ENCODE measurements at places on chromosomes 5 and 9.

- no peak for DNase-seq
Measured at GRCh38 chr5:2176581-2176980, 293.9 kb upstream of the IRX4 start.

DNA sequence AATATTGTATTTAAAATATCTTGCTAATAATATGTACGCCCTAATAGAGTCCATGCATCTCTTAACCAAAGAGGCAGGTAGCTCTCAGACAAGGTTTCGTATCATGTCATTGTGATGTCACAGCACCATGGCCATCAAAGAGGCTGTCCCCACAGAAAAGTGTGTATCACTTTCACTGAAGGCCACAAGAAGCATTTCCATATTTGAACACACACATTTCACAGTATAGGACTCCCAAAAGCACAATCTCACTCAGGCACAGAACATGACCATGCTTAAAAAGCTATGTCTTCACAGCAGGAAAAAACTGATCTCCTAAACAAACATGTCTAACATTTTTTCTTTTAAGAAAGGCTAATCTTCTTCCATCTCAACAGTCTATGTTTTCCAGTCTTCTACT lies 133.8 kb downstream of the DENND1A start:
- no peak for DNase-seq

GRCh38 chr5:141094481-141095262 lies at the start of gene PCDHB2:
Gene PCDHB2, plus strand, starts transcription at chr5:141094615. Its CDS starts 176 bp downstream, at chr5:141094791.
- peak; percentile 76 for DNase-seq

- DNase-seq = no peak
Measured at GRCh38 chr9:107332883-107333282, 49.8 kb downstream of the RAD23B start.

DNA sequence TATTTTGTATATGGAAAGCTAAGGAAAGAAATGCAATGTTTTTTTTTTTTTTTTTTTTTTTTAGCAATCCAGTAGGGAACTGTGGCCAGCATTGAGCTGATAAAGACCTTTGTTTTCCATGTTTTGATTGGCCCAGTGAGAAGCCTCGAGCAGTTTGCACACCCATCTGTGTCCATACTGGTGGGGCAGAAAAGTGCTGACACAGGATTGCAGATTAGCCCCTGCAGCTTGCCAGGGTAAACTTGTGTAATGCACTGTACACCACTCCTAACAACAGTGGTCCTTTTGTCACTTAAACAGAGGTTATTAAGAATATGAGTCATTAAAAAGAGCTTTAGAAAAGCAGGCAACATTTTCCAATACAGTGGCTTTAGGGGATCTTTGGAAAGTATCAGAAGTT lies 132.8 kb upstream of the CDKN2B start:
- no peak for DNase-seq

- no peak for DNase-seq
Measured at GRCh38 chr9:70260606-70261005, 1.8 kb downstream of the SMC5 start.

DNA sequence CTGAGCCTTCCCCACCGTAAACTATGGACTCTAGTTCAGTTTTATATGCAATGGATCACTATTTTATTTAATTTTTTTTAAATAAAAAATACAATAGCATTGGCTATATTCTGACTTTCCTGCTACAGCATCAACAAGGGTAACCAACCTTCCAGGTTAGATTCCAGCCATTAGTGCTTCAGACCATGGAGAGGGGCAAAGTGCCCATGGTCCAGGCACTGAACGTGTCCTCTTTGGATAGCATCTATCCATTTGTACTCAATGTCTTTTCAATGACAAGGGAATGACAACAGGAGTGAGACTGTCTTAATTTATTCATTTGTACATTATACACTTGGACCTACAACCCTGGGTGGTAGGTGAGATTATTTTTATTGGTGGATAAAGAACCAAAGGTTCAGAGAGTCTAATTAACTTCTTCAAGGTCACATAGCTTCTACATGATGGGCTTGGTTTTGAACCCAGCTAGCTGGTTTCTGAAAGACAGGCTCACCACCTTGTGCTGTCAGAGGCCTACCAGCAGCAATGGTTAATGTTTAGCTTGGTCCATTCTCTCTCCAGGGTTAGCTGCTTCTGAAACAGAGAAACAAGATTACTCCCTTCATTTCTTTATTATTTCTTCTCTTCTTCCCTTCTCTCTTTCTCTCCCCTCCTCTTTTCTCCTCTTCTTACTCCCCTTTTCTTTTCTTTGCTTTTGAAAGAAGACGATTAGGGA lies 11.5 kb downstream of the TMEM171 start:
- no peak for DNase-seq

- no peak for DNase-seq
Measured at GRCh38 chr9:72955571-72955970, 2.7 kb upstream of the ALDH1A1 start.

DNA sequence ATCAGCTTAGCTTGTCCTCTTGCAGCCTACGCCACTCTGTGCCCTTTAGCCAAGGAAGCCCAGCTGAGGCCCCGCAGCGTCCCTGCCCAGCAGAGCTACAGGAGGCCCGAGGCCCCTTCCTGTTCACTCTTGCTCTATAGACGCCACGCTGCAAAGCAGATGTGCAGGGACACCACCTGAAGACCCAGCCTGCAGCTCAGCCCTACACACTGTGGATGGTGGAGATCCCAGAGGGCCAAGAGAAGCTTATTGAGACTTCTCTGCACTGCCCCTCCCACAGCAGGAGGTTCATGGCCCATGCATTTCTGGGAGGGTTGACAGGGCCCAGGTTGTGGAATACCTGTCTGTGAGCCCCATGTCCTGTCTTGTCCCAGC lies 33.6 kb downstream of the IRF1 start:
- DNase-seq = no peak

DNA sequence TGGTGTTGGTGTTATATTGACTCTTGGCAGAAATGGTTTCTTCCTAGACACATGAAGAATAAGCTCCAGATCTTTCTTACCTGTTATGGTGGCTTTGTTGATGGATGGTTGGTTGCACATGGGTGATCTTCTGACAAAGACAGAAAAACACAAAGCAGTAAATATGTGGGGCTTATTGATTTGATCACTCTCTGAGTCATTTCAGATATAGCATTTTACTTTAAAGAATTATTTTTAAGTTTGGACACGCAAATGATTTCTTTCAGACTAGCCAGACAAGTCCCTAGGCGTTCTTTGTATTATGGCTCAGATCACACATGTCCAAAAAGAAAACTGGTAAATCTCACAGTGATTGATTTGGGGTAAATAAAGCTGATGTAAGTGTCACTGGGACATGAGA lies 597.6 kb downstream of the RAB3C start:
- DNase-seq = no peak

GRCh38 chr9:106039151-106039935 lies 345.0 kb downstream of the TMEM38B start:
- DNase-seq = no peak

GRCh38 chr5:40477856-40478546 lies 201.7 kb upstream of the PTGER4 start:
- DNase-seq = no peak

DNA sequence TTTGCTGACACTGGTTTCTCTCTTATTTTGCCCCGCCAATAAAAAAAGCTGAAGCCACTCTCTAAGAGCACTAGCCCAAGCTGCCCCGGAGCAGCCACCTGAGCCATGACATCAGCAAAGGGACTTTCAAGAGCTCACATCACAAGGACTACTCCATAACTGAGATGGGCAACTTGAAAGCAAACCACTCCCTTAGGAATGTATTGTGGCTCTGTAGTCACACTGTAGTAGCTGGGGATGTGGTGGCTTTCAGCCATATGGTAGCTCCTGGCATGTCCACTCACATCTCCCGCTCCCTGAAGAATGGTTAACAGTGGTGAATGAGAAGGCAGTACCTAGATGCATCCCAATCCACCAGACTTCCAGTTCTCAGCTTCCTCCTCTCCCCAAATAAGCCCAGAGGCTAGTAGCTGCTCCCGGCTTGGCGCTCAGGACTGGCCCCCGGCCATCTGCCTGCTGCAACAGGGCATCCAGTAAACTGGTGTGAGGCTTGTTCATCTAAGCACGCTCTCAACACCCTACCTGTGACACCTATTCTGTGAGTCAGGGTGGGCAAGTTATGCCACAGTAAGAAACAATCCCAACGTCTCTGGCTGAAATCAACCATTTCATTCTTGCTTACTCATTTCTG lies 63.7 kb downstream of the S1PR3 start:
- no peak for DNase-seq

- peak; percentile 46 for DNase-seq
Measured at GRCh38 chr9:103397868-103398600, 402.9 kb downstream of the CYLC2 start.

- peak; percentile 87 for DNase-seq
Measured at GRCh38 chr9:37466037-37466709, 923 bp upstream of the ZBTB5 start.

DNA sequence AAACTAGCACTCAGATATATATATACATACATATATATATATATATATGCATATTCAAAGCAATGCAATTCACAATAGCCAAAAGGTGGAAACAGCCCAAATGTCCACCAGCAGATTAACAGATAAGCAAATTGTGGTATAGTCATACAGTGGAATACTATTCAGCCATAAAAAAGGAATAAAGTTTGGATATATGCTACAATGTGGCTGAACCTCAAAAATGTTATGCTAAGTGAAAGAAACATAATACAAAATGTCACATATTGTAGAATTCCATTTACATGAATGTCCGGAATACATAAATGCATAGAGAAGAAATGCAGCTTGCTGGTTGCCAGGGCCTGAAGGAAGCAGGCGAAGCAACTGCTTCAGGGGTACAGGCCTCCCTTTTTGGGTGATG lies 143.4 kb downstream of the ATPSCKMT start:
- no peak for DNase-seq

DNA sequence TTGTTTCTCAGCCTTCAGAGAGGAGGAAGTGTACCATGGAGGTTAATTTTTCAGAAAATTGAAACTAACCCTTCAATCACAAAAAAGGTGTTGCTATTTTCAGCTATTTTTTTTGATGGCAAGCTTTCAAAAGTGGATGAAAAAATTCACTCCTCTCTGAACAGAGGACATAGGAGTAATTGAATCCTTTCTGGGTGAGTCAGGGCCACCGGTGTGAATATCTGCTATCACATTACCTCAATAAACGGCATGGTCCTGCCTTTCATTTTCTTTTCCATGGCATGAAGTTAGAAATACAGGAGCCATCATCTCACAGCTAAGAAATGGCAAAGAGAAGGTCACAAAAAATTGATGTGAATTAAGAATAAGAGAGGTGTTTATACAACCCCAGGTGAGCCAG lies 90.2 kb upstream of the CCDC112 start:
- DNase-seq = no peak

DNA sequence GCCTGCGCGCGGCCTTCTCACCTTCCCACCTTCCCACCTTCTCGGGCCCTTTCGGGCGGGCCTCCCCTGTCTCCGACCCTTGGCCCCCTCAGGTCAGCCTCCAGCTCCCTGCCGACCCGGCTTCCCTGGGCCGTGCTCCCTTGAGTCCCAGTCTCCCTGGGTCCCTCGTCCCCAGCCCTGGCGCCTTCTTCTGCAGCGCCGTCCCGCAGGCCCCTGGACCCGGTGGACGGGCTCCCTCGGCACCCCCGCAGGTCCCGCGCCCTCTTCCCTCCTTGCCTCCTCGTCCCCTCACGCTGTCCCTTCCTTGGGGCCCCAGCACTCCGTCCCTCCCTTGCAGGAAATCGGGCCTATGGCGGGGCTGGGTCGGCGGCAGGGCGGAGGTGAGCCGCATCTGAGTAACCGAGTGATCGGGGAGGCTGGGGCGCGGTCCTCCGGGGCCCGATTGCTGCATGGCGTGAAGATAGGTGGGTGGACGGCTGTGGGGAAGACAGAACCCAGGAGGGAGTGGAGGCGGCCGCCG lies 7.6 kb downstream of the ARPC5L start:
- DNase-seq = no peak

DNA sequence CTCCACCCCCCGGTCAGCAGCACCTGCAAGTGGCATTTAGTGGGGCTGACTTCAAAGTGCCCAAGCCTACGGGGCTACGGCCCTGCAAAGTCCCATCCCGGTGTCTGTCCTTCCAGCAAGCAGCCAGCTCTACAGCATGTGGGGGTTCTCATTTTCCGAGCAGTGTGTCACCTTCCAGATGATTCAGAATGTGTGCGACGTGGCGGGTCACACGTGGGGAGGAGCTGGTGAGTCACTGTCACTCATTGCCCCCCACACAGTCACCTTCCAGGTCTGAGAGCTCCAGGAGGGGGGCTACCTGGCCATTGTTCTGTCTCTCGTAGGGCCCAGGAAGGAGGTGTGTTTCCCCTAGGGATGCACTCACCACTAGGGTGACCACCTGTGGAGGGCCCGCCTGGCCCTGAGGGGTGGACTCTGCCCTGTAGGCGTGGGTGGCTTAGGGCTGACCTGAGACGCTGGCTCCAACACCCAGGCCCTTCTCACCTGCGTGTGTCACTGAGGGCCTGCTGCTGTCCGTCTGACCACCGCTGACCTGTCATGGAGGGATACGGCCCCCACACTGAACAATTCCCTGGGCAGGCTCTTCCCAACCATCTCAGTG lies 70.2 kb downstream of the SEMA4D start:
- DNase-seq = no peak

DNA sequence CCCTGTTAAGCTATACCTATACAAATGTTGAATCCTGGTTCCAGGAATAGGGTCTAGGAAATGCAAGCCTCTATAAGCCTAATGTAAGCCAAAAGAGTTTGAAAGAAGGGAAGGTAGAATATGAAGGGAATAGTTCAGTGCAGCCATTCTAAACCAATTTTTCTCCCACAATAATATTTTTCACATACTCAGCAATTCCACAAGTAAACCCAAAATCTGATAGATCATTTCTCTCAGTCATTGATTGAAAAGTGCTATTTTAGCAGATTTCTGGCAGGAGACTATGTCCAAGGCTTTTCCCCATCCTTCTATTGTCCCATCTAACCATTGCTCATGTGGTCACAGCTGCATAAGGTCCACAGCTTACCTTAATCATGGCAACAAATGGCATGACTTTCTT lies 20.7 kb upstream of the PLAC8L1 start:
- DNase-seq = no peak

GRCh38 chr9:38244971-38245370 lies 147.5 kb upstream of the ALDH1B1 start:
- no peak for DNase-seq

Measured in BE2C (cell line).